ENCODE measurements at places on chromosomes 5 and 9. TPM values are rescaled to one million over a fixed set of nuclear protein-coding genes. Genes with fewer than 3 reads are reported as not detected.

- DNase-seq, result no peak
Measured at GRCh38 chr5:44827681-44828080, 18.9 kb downstream of the MRPS30 start.

DNA sequence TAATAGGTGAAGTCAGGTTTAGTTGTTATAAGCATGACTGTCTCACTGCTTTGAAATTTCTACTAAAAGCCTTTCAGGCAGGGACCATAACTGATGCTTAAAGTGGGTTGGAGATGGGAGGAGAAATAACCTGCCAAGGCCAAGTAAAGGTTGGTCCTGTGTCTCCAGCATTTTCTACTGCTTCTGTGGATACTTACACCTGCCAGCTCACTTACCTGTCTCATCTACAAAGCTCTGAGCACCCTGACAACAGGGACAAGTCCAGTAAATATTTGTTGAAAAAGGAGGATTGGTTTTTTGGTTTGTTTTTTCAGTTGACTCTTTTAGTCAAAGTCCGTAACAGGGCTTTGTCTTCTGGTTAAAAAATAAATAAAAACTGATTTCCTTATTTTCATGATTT is 38.6 kb downstream of the GRAMD2B start:
- no peak for DNase-seq

- no peak for DNase-seq
Measured at GRCh38 chr5:90641528-90641927, 82.9 kb downstream of the ADGRV1 start.

DNA sequence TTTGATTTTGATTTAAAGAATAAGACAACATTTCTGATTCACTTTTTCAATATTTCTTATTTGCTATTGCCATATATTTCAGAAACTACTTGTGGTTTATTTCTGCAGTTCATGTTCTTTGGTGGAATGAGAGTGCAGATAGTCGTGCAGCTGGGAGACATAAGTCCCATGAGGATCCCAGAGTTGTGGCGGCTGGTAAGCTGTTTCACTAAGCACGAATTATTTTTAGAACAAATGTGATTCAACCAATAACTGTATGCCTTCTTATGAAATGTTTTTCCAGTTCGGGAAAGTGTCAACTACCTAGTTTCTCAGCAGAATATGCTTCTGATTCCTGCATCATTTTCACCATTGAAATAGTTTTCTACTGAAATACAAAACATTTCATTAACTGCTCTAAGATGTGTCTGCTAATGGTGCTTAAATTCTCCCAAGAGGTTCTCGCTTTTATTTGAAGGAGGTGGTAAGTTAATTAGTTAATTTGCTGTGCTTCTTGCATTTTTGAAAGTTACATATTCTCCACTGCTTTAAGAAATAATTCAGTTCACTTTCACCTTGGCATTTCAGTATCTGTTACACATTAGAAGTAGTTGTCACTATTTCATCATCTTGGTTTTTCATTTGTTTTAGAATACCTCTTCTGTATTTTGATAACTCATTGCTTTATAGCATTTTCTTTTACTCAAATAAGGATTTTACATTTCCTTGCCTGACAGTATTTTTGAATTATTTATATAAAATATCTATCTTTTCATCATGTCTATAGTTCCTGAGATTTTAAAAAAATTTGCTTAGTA is 9.0 kb downstream of the NIPSNAP3B start:
- DNase-seq, result no peak

DNA sequence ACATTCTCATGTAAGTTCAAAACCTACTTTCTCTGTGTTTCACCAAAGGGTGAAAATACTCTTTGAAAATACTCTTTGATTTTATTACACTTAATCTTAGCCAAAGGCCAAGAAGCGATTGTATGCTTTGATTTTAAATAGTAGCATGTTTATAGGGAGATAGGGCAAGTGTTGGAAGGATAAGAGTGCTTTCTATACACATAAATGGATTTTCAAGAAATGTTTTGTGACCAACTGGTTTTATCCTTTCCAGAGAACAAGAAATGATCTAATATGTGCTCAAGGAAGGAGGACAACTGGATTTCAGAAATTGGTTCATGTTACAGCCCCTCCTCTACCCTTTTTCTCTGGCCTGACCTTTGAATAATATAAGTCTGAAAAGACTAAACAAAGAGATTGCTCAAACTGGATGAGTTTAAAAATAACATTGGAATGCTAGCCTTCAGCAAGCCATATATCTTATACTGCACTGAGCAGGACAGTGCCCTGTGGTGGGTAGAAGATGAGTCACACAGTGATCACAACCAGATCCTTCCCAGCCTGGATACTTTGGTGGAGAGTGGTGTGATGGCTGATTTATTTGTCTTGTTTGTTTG is 13.1 kb downstream of the PALM2AKAP2 start:
- DNase-seq, result no peak

DNA sequence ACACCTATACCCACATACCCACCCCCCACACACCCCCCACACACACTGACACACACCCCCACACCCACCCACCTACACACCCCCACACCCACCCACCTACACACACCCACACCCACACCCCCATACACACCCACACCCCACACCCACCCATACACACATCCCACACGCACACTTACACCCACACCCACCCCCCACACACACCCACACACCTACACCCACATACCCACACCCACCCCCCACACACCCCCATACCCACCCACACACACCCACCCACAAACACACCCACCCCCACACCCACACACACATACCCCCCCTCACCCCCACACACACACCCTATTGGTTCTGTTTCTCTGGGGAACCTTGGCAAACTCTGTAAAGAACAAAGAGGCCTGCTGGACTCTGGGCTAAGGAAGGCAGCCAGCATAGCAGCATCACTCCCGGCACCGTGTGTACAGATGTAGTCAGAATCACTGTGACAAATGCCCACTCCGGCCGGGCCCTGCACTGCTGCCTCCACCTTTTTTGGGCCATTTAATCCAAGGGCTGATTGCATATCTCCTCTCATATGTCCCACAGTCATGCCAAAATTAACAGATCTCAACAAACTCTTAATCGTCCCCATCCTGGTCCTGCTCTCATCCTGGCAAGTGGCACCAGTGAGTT is 42.3 kb downstream of the COL23A1 start:
- no peak for DNase-seq

DNA sequence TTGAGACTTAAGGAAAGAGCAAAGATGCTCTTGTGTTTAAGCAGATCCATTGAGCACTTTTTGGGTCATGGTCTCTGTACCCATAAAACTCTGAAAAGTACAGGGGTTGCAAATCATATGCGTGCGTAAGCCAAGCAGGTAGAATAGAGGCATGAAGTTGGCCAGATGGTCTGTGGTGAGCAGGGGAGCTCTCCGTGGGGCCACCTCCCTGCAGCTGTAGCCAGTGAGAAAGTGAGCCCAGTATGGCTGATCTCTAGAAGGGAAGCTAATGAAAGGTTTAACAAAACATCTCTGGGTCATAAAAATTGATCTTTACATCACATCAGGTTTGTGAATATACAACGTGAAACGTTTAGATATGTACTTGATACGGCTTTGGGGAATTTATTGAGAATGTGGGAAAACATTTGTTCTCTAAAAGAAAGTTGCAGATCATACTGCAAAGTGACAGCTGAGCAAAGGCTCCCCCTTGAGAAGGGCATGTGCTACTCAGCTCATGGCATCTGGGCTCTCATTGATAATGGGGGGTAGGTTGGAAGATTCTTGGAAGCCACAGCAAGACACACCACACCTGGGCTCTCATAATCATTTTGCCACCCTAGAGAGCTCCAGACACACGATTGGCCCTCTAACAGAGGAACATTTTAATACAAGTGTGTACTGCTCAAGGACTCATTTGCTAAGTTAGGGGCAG is 30.6 kb downstream of the SH3GL2 start:
- no peak for DNase-seq

DNA sequence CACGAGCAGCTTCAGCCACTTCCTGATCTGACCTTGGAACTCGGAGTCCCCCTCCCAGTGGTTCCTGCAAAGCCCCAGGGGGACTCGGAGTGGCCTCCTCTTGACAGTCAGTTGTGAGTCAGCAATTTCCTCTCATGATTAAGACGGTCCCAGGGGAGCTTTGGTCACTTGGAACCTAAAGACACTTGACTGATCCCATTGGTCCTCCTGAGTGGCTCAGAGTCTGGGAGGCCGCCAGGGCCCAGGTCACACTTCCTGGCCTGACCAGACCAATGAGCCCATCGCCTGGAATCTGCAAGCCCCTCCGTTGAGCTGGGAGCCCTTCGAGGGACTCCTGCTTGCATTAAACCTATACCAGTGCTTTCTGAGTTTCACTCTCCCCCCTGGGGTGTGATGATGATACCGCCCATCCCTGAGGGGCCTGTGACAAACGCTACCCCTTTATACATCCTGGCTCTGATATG is 29.1 kb downstream of the TSPAN17 start:
- DNase-seq, result no peak

DNA sequence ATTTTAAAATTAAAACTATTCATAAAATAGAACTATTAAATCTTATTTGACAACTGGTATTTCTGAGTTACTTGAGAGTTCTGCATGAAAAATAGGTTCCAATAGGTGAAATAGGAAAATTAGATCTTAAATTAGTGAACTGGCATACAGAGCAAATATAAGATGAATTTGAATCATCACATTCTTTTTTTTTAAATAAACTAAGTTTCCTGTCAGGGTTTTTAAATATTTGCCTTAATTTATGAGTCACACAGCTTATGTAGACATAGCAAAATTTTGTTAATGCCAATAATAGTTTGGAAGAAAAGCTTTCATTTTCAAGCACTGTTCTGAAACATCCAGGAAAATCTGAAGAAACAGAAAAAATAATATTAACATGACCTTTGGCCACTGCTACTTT is 311.7 kb upstream of the HAPLN1 start:
- no peak for DNase-seq

- DNase-seq, result no peak
Measured at GRCh38 chr5:139562847-139563246, 1.7 kb downstream of the UBE2D2 start.

DNA sequence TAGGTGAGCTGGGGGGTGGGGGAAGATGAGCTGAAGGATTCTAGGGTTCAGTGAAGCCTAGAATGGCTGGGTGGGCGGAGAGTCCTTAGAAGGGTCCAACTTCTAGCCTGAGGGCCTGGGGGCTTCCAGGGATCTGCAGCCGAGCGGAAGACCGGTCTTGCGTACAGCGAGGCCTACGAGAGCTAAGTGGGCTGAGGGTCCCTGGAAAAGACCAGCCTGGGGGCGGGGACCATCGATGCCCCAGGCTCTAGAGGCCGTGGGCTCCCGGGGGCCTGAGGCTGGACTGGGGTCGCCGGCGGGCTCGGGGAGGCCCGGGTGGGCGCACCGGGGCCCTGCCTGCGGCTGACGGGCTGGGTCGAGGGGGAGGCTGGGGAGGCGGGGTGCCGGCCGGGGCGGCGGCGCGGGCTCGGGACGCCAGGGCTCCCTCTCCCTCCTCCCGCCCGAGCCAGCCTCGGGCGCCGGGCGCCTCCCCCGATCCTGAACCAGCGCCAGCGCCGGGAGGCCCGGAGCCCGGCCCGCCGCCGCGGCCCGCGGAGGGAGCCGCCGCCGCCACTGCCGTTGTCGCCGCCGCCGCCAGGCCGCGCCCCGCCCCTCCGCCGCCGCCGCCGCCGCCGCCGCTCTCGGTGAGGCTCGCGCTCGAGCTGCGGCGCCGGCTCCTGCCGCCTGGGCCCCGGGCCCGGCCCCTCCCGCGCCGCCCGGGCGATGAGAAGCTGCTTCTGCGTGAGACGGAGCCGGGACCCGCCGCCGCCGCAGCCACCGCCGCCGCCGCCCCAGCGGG is at the start of gene MVB12B:
TSS of gene MVB12B (plus strand) at position 602 of the 778 bp plus-strand sequence. CDS start at position 703, 101 bp downstream.
- peak; percentile 35 for DNase-seq

- peak; percentile 0 for DNase-seq
Measured at GRCh38 chr9:92158097-92158601, 42.9 kb upstream of the SPTLC1 start.

GRCh38 chr5:74232276-74232675 is 408.3 kb downstream of the ENC1 start:
- DNase-seq, result no peak

DNA sequence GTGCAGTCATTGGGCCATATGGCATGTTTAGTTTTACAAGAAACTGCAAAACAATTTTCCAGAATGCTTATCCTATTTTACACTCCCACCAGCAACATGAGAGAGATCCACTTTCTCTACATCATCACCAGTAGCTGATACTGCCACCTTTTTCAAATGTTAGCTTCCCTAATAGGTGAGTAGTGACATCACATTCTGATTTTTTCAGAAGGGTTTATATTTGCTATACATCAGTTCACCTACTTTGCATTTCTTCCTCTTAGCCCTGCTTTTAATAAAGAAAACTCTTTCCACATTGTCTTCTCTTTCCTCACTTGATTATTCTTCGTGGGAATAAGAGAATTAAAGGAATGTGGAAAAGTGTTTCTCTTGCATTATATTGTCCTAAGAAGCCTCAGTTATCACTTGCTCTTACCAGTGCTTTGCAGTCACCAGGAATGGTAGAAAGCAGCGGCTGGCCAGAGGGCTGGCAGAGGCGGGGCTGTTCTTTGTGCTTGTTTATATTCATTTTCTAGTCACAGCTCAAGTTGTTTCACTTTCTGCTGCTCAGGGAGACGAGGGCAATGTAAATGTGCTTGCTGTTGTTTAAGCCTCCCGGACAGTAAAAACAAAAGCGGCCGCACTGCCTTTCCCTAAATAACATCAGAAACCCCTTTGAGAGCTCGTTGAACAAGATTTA is 164.8 kb downstream of the HSD17B3 start:
- DNase-seq, result peak; percentile 77

GRCh38 chr9:112570671-112571167 is 84.1 kb downstream of the KIAA1958 start:
- peak; percentile 84 for DNase-seq

GRCh38 chr9:86783884-86784283 is 163.4 kb downstream of the GAS1 start:
- DNase-seq, result no peak

DNA sequence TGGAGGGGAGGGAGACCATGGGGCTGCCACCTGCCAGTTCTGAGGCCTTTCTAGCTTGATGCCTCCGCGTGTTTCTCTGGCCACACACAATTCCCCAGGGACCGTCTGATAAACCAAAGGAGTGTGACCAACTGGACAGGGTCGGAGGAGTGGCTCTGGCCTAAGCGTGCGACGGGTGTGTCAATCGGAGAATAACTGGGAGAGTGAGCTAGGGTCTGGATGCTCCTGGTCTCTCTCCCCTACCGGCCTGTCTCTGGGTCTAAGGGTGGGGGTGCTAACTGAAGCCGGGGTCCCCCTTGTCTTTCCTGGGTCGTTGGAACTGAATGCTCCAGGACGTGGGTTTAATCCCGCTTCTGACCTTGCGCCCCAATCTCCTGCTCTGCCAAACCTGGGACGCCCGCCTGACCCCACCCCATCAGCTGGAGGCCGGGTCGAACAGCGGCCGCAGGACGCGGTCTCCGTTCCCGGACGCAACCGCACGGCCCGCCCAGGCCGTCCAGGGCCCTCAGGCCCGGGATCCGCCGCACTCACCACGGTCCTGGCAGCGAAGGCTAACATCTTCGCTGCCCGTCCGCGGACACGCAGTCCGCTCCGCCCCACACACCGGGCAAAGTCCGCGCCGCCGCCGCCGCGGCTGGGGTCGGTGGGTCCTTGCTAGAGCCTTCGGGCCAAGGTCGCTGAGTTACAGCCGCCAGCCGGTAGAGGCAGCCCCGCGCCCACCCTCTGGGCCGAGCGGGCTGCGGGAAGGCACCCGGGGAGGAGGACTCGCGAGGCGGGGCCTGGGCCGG is 447 bp downstream of the CRAT start:
- no peak for DNase-seq

Gene MEGF10
- 2.4 TPM for polyA plus RNA-seq

Gene GMCL2
- polyA plus RNA-seq, result 53.5 TPM

Gene GFRA3
- polyA plus RNA-seq, result 6.3 TPM

Gene BAAT
- polyA plus RNA-seq, result 0.13 TPM

Gene PTGER4
- 8.7 TPM for polyA plus RNA-seq

Gene IFNK
- polyA plus RNA-seq, result not detected

Gene IL13
- 73.4 TPM for polyA plus RNA-seq

Gene FSTL4
- 7.4 TPM for polyA plus RNA-seq

Gene ADAMTS13
- 15.6 TPM for polyA plus RNA-seq

Gene PCDHGB5
- 4.5 TPM for polyA plus RNA-seq

Gene GSN
- 392 TPM for polyA plus RNA-seq
